NAMALWA (cell line): ENCODE measurements at places on chromosomes 4 and X.

GRCh38 chr4:141132709-141133145 lies 542 bp downstream of the RNF150 start:
- no peak for DNase-seq

- DNase-seq = peak; percentile 25
Observed at GRCh38 chrX:40468033-40468846, 112.5 kb upstream of the ATP6AP2 start.

DNA sequence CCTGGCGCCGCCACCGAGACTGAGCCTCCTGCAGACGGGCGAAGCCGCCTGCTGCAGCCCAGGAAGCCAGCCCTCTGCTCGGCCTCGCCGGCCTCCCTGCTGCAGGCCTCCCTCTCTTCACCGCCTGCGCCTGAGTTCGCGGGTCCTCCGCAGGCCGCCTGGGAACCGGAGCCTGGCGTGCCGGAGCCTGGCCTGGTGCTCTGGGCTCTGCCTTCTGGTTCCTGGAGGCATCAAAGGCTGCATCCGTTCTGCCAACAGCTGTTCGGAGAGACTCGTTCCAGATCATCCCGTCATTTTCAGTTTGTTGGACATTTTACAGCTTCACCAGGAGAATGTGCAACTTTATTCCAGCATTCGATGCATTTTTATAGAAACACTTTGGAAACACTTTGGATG lies 178.0 kb downstream of the DCLK2 start:
- no peak for DNase-seq

GRCh38 chr4:153227469-153228075 lies 23.3 kb downstream of the TRIM2 start:
- DNase-seq = no peak

DNA sequence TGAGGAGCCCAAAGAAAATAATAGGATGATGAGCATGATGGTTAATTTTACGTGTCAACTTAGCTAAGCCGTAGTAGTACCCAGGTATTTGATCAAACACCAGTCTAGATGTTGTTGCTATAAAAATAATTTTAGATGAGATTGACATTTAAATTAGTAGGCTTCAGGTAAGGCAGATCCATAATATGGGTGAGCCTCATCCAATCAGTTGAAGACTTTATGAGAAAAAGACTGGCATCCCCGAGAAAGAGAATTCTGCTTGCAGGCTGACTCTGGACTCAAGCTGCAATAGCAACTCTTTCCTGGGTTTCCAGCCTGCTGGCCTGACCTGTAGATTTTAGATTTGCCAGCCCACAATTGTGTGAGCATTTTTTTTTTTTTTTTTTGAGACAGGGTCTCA lies 192.8 kb upstream of the LNX1 start:
- no peak for DNase-seq
